ENCODE measurements at places on chromosomes 16 and 17. TPM values are rescaled to one million over a fixed set of nuclear protein-coding genes. Genes with fewer than 3 reads are reported as not detected.

GRCh38 chr17:60538726-60539125 is 12.7 kb upstream of the APPBP2 start:
- DNase-seq: no peak

Gene HOXB7
- 50.2 TPM for polyA plus RNA-seq

Gene TNFSF13
- polyA plus RNA-seq: 15.0 TPM

DNA sequence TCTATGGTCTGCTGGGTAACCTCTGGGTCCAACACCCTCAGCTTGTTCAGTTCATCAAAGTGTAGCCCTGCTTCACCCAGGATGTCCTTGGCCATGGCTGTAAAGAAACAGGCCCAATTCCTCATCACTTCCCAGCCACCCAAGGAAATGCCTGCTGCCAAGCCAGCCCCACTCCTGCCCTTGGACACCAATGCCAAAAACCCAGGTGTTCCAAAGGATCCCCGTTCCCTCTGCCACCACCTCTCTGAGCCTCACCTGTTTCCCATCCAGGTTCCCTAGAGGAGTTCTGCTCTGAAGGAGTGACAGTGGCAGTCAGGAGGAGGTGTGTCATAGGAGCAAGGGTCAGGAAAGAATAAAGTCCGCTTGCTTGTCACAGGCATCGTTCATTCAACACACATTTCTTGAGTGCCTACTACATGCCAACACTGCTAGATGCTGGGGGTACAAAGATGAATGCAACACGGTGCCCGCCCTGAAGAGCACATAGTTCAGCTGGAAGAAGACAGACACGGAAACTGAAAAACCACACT is 3.3 kb downstream of the IFT20 start:
- no peak for DNase-seq

Measured in right renal cortex interstitium (tissue), 3 donors.